ENCODE measurements at places on chromosomes 12 and 14. TPM values are rescaled to one million over a fixed set of nuclear protein-coding genes. Genes with fewer than 3 reads are reported as not detected.

The KRT5 gene
- total RNA-seq, result not detected

The PMEL gene
- 0.26 TPM for total RNA-seq

The OVCH1 gene
- total RNA-seq, result 0.51 TPM

The ETNK1 gene
- total RNA-seq, result 56.1 TPM

GRCh38 chr12:13573698-13574321 lies 377.3 kb downstream of the EMP1 start:
- DNase-seq, result peak; percentile 25

- DNase-seq, result no peak
Measured at GRCh38 chr14:102419716-102420115, 57.0 kb downstream of the TECPR2 start.

DNA sequence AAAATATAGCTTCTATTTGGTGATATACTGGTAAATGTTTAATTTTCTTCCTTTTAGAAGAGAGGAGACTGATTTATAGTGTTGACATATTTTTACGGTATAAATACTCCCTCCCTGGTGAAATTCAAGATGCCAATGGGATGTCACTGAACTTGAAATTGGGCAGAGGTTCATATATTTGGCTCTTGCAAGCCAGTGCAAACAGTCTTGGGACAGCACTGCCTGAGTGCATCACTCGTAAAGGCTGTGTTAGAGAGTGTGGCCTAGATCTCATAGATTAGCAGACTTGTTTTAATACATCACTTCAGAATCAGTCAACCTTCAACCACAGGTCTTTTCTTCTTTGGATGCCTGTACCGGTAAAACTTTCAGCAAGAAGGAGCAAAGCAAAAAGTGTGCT lies 681.0 kb downstream of the NRXN3 start:
- no peak for DNase-seq

DNA sequence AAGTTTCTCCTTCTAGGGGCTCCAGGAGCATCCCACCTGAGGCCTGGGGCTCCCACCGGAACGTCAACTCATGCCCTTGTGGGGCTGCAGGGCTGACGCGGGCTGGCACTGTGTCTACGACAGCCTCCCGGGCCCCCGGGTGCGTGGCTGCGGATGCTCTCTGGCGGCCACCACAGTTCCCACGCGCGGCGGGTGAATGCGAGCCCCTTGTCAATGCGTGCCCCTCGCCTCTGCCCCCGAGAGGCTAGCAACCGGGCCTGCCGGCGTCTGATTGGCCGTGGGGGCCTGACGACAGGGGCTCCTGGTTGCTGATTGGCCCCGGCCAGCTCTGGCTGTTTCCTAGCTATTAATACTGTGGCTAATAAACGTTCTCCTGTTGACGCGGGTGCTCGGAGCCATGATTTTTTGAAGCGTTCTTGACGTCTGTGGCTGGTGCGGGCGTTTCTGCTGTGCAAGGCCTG lies 1.8 kb upstream of the MEG3 start:
- DNase-seq, result peak; percentile 67

DNA sequence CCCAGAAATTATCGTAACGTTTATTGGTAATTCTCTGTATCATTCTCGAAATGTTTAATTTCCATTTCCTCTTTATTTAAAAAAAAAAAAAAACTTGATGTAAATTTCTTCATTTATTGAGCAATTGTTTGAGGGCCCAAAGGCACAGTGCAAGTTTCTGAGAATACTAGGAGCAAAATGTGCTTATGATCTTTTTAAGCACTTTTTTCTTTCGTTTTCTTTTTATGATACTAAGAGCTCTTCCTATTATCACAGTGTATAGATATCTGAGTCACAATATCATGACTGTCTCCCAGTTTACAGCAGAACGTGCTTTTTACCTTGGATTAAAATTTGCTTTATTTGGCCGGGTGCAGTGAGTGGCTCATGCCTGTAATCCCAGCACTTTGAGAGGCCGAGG lies 5.6 kb downstream of the ATP2A2 start:
- no peak for DNase-seq

- peak; percentile 44 for DNase-seq
Measured at GRCh38 chr12:85280165-85280983, at the start of gene ALX1. TSS of gene ALX1 (plus strand) at chr12:85280220. CDS start at chr12:85280262, 42 bp downstream.

DNA sequence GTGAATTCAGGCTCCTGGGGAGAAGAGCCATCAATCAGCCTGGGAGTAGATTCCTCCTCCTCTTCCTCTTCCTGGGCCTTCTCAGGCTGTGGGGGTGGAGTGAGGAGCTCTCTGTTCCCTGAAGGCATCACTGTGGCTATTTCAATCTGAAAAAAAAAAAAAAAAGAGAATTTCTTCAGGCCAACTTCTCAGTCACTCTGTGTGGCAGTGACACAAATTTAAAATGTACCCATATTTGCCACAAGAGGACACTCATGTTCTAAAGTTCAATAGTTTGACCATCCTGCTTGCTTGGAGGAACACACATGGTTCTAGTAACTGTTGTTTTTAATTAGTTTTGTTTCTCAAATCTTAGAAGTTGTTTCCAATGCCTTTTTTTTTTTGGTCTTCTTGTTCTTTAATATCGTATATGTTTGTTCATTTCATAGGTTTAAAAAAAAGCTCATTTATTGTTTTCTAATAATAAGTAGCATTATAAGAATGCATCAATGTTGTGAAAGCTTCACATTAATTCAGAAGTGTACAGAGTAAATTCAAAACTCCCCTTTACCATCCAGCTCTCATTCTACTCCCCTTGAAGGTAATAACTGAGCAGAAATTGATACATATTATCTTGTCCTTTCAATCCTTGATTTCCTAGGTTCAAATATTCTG lies 23.3 kb upstream of the CCER1 start:
- peak; percentile 87 for DNase-seq

GRCh38 chr14:23306412-23307145 lies at the start of gene BCL2L2:
TSS of gene BCL2L2 (plus strand) at chr14:23306833. CDS start at chr14:23307768, 935 bp downstream.
- DNase-seq, result peak; percentile 90

GRCh38 chr14:79375356-79375755 lies 835.9 kb downstream of the DIO2 start:
- no peak for DNase-seq

DNA sequence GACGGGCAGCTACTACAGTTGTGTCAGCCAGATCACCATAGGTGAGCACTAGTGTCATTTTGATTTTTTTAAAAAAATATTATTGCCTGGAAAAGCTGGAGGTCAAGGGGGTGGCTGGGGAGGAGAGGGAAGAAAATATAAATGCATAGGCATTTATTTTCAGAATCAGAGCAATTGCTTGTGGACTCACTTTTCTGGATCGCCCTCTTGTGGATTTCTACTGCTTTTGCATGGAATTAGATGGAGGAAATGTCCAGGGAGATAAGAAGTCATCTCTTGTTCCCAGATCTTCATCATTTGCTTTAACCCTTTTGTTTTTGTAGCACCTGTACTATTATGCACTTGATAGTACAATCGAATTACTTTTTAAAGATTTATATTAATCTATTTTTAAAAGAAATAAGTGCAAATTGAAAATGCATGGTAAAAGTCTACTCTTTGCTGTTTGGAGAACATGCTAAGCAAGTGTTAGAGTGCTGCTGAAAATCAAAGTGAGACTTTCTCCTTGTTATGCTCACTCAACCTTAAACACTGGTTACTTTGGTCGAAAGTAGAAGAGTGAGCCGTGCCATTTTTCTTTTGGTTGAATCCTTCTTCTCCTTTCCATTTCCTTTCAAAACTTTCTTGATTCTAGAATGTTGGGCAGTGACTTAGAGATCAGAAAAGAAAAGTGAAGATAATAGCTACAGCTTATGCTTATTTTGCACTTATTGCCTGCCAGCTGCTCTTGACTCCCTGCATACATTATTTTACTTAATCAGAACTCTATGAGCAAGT lies 60.6 kb upstream of the ANO4 start:
- DNase-seq, result peak; percentile 23

GRCh38 chr12:2580821-2581220 lies 213.9 kb upstream of the FKBP4 start:
- DNase-seq, result peak; percentile 54

Data from fibroblast of lung (primary cell).